ENCODE measurements at places on chromosomes 7 and 10.

DNA sequence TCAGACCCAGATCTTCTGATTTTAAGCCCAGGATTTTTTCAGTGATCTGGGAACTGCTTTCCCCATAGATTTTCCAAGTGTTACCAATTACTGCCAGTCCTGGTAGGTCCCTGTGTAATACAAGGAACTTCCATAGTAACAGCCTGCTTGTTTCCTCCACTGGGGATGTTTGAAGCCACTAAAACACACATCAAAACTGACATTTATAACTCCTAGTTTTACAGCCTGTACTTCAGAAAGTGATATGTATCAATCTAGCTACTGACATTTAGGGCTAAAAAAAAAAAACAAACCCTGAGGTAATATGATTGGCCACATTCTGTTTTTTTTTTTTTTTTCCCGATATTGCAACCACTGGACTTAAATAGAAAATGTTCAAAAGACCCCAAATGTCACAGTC is 166.9 kb upstream of the SP4 start:
- no peak for DNase-seq

DNA sequence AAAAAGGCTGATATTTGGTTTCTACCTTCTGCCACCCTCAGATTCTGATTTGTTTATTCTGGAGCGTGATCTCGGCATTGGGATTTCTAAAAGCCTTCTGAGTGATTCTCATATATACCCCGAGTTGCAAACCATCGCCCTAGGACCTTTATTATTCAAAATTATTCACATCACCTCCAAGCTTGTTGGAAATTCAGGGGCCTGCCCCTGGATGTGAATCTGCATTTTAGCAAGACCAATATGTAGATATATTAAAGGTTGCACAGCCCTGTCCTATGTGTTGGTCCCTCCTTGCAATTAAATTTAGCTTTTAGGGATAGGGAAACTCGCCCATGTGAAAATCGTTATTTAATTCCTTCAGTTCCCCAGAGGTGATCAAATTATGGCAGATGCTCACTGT is 9.0 kb upstream of the CHN2 start:
- no peak for DNase-seq

GRCh38 chr7:46932676-46933424 is 649.1 kb downstream of the TNS3 start:
- DNase-seq = no peak

DNA sequence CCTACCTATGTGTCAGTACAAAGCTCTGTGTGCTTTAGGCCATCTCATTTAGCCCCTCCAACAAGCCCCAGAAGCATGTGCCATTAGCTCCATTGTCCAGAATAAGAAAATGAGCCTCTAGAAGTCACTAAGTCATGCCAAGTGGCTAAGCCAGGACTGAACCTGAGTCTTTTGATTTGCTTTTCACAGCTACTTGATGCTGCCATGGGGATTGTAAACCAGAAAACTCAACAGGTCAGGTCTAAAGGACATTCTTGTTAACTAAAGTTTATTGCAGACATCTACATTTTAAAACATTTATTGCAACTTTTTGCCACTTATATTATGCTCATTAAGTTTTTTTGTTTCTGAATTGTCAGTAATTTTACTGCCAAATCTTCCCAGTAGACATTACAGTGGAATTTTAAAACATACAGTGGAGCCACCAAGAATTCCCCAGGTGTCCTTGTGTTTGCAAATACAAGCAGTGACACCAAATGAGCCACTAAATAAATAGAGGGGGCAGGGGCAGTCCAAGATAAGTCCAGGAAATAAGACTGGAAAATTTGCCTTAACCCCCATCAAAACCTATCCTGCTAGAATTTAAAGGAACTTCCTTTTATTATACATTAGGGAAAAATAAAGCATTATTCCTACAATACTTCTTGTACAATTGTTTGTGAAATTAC is 115.9 kb downstream of the RAPGEF5 start:
- DNase-seq = no peak

- DNase-seq = no peak
Measured at GRCh38 chr10:66218289-66218688, 707.5 kb upstream of the LRRTM3 start.

DNA sequence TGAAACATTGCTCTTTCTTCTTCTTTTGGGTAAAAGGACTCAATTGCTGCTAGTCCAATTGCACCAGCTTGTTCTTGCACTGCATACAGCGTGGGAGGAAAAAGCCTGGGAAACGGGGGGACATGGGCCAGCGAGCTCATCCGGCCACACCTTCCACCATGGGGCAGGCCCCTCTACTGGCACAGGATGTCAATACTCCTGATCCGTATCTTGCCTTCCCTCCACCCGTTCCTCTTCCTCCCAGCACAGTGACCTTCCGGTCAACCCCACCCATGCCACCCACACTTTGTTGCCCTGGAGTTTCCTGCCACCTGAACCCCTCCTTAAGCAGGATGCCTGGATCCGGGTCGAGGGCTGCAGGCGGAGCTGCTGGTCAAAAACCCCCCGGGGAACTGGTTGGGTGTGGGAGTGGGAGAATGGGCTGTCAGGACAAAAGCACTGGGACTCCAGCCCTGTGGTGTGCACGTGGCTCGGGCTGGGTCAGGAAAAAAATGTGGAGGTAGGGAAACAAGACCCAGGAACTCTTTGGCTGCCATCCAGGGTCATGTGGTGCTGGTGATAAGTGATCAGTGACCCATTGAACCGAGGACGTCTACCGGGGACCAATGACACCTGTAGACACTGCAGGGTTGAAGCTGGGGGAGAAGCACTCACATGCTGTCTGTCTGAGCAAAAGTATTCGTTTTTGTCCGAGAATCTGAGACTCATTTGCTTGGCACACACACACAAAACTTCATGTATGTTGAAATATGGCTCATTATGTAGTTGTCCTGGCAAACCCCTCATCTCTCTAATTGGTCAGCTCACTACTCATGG is 8.1 kb downstream of the IL2RA start:
- no peak for DNase-seq

GRCh38 chr10:51654918-51655317 is 44.5 kb downstream of the CSTF2T start:
- no peak for DNase-seq

DNA sequence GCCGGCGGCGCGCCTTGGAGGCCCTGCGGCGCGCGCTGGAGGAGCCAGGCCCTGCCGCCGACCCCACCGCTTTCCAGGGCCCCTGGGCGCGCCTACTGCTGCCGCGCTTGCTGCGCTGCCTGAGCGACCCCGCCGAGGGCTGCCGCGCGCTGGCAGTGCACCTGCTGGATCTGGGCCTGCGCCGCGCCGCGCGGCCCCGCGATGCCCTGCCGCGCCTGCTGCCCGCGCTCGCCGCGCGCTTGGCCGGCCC is 280 bp downstream of the DNAAF5 start:
- DNase-seq = no peak

GRCh38 chr10:80185578-80186299 is 19.6 kb downstream of the ANXA11 start:
- DNase-seq = no peak

GRCh38 chr10:97921581-97922021 is 72.0 kb downstream of the GOLGA7B start:
- no peak for DNase-seq

DNA sequence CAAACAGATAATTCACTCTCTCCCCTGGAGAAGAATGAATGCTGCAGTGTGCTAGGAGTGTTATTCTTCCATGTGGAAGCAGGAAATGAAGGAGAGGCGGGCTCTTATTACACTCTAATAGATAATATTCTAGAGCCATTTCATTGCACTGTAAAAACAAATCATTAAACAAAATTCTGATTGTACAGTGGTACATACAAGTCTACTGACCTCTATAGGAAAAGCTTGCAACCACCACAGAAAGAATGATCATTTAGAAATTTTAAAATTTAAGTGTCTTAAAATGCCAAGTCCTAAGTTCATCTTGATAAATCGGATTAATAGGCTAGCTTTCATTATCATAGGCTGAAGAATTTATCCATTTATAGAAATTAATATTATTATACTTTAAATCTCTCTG is 960.3 kb upstream of the LRRN3 start:
- no peak for DNase-seq

- no peak for DNase-seq
Measured at GRCh38 chr7:130458257-130458656, 17.4 kb upstream of the CEP41 start.

DNA sequence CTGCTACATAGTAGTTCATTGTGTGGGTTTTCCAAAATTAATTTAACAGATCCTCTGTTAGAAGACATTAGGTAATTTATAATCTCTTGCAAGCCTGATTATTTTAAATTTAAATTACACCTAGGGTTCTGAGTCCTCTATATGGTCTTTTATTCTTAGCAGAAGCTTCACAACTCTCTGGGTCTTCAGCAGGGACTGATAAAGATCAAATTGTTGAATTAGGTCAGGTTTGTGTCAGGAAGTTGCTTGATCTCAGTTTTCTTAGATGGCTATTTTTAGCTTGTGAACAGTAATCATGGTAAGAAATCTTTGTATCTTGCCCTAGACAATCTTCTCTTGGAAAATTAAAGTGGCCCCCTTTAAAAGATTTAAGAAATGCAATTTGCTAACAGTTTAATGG is 183.1 kb upstream of the HDAC9 start:
- DNase-seq = no peak

GRCh38 chr10:114753126-114753525 is 68.5 kb upstream of the FHIP2A start:
- DNase-seq = no peak

- no peak for DNase-seq
Measured at GRCh38 chr7:30206491-30206890, 71.7 kb downstream of the MTURN start.

- DNase-seq = no peak
Measured at GRCh38 chr7:126700807-126701604, 551.7 kb downstream of the GRM8 start.

GRCh38 chr10:2933071-2933470 is 134.3 kb upstream of the PFKP start:
- DNase-seq = no peak

GRCh38 chr7:1666823-1667565 is 3.1 kb upstream of the ELFN1 start:
- DNase-seq = no peak

GRCh38 chr7:6284055-6284400 is 11.6 kb upstream of the CYTH3 start:
- DNase-seq = no peak

- peak; percentile 63 for DNase-seq
Measured at GRCh38 chr7:42831718-42832522, 80.0 kb downstream of the C7orf25 start.

- peak; percentile 77 for DNase-seq
Measured at GRCh38 chr7:55774327-55775050, 88.1 kb downstream of the SEPTIN14 start.

- no peak for DNase-seq
Measured at GRCh38 chr7:129168231-129169021, 20.0 kb upstream of the SMO start.

GRCh38 chr7:28516390-28517172 is 104.3 kb downstream of the CREB5 start:
- no peak for DNase-seq

DNA sequence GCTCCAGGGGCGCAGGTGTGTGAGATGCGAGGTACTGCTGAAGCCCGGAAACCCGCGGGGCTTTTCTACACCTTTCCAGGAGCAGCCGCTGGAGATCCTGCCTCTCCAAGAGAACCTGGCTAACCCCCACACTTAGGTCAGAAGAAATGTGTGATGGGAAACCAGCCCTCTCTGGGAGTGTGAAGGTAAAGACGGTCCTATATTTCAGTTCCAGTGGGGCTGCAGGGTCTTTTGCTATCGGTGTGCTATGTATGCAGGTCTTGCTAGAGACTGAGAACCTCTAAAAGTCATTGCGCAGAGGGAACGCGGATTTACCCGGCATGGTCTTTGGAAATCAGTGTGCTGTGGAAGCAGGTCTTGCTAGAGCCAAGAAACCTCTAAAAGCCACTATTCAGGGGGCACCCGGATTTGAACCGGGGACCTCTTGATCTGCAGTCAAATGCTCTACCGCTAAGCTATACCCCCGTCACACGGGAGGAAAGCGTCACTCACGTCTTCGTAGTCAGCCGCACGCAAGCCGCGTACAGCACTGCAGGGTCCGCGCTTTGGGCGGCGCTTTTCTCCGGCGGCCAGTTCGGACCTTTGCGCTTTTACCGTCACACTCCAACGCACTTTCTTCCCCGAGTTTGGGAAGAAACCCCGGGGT is 46.0 kb downstream of the ZNF777 start:
- DNase-seq = peak; percentile 43

GRCh38 chr10:109913306-109913892 is 9.9 kb downstream of the XPNPEP1 start:
- no peak for DNase-seq

All from pons (tissue), 1 donor.